IPS-NIHi11 (cell line): ENCODE measurements at places on chromosomes 2 and 18.

DNA sequence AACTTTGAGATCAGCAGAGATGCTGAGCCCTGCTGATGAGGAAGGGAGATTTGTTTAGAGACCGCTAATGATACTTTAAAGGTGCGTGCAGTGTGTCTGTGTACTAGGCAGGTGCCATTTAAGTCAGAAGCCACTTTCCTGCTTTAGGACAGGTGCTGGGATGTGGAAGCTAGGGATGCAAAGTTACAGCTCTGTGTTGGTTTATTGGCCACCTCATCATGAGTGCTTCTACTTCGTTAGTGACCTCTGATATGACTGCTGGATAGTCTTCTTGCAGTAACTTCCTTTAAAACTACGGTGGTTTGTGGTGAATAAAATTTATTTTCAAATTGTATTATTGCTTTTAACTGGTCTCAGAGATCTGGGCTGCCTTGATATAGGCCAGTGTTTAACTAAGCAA is 44.1 kb downstream of the FMNL2 start:
- no peak for DNase-seq

DNA sequence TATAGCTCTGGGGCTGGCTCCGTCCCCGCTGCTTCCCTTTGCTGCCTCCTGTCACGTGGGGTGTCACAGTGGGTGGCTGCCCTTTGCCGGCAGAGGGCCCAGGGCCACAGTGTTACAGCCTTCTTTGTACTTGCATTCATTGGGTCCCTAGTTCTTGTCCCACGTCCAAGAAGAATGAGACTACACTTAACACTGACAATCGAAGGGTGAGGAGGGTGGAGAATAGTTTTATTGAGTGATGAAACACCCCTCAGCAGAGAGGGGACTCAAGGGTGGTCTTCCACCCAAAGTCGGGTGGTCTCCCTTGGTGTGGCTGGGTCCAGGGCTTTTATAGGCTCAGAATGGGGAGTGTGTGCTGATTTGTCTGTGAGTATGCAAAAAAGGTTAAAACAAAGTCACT is 1.9 kb downstream of the ATG4B start:
- DNase-seq, result no peak

DNA sequence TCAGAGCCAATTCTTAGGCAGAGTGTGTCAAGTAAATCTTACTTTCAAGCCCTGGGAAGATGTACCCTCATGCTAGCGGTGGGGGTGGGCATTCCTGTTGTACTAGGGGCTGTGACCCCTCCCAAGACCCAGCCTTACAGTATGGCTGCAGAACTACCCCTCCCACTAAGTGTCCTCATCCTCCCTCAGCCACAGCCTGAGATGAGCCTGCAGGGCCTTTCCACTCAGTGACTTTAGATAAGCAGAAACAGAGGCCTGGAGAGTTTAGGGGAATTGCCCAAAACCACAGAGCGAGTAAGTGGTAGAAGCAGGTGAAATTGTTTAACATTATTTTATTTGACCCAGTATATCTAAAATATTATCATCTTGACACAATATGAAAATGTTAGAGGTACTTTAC is 36.6 kb downstream of the TTC32 start:
- no peak for DNase-seq

- DNase-seq, result no peak
These were observed 54.2 kb downstream of the KCNG2 start for GRCh38 chr18:79851950-79852349.

DNA sequence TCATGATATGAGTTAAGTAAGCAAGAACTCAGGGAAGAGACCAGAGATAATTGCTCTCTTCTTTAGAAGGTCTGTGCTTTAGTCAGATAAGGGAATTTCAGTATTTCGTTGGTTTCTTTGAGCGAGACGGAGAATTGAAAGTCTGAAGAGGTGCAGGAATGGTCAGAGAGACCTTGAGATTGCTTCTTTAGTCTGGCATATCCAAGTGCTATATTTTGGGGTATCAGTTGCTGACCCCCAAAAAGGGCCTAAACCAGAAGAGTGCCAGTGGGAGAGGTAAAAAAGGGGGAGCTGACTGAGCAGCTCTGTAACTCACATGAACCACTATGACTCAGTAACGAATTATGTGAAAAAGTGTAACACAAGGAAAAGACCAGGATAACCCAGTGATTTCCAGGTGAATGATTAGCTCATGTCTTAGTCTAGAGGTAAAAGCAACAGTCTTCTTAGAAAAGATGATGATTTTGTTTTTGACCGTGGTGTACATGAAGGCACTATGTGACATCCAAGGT is 932.9 kb downstream of the TDRD15 start:
- no peak for DNase-seq

GRCh38 chr2:121634354-121635307 is 14.6 kb downstream of the CLASP1 start:
- no peak for DNase-seq

DNA sequence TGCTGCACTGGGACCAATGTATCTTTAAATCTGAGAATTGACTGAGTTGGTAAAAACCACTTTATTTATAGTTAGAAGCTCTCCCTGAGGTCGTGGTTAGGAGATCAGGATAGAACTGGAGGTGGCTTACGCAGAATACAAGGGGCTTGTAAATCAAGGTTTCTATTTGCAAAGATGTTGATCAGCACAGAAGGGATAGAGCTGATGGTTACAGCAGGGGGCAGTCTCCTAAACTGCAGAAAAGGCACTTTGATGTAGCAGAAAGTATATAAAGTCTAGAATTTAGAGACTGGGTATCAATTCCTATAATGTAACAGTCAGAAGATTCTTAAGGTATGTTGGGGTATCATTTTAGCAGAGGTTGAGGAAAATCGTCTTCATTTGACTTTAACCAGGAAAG is 25.2 kb upstream of the ACVR1 start:
- no peak for DNase-seq

DNA sequence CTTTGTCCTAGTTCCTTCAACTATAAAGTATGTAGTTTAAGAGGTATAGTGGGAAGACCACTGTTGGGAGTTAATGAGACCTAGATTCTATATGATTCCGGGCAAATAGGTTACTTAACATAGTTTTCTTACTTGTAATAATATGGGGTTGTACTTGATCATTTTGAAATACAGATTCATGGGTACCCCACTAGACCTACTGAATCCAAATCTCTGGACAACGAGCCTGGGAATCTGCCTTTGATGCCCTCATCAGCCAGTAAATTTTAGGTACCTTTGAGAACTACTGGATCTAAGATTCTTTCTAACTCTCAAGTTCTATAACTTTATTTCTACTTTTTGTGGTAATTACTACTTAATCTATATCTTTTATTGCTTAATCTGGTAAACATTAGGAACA is 6.6 kb downstream of the BMPR2 start:
- no peak for DNase-seq

DNA sequence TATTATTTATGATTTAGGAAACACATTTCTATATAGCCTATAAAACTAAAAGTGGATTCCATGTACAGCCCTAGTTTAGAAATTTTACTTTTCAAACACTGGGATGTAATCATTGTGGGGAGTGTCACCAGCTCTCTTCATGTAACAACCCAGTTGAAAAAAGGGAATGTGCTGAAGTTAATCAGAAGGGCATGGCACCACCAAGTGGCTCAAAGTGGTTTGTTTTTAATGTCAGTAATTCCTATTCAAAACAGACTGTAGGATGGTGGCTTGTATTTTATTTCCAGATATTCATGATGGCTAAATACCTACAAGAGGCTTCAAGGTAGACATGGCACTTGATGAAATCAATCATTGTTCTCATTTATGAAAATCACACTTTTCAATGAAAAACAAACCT is 58.1 kb upstream of the TMEM182 start:
- DNase-seq, result peak; percentile 42

GRCh38 chr2:170243118-170243837 is 65.3 kb downstream of the MYO3B start:
- no peak for DNase-seq

DNA sequence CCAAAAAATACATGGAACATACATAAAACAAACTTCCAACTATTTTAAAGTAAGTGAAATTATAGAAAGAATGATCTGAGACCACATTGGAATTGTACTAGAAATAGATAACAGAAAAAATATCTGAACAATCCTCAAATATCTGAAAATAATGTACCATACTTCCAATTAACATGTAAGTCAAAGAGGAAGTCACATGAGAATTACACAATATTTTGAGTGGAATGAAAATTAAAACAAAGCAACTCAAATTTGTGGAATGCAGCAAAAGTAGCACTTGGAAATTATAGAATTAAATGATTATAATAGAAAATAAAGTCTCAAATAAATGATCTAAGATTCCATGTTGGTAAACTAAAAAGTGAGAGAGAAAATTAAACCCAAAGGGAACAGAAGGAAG is 38.3 kb upstream of the CTIF start:
- no peak for DNase-seq

GRCh38 chr2:44358503-44358902 is 2.8 kb downstream of the PREPL start:
- no peak for DNase-seq

DNA sequence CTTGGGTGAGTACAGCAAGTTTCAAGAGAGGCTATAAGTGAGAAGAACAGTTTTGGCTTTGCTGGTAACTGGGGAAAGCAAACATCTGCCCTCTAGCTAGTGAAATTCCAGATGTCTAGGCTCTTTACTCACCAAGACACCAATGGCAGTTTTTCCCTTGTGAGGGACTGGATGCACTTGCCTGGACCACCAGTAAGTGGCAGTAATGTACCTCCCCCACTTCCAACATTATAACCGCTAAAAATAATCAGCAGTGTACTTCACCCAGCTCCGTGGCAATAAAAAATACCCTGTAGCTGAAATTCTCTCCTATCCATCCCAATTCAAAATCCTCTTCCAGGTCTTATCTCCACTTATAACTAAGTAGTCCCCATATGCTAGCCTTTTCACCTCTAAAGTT is 383.9 kb downstream of the ARHGAP15 start:
- peak; percentile 64 for DNase-seq

DNA sequence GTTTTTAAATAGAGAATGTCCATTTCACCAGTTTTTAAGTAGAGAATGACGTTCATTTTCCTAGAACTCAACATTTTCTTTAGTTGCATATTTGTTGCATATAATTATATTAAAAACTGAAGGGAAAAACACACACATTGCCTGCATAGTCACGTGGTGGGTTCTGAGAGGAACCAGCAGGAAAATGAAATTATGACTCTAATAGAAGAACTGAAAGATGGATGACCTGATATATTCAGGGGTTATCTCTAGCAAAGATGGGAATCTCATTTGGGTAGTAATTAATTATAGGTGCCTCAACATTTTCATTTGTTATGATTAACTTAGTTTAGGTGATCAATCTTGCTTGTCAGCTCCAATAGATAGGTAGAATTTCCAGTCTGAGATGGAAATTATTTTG is 288.3 kb downstream of the TRIB2 start:
- no peak for DNase-seq

- DNase-seq, result peak; percentile 27
These were observed 1.4 kb upstream of the LAPTM4A start for GRCh38 chr2:20052861-20053281.

DNA sequence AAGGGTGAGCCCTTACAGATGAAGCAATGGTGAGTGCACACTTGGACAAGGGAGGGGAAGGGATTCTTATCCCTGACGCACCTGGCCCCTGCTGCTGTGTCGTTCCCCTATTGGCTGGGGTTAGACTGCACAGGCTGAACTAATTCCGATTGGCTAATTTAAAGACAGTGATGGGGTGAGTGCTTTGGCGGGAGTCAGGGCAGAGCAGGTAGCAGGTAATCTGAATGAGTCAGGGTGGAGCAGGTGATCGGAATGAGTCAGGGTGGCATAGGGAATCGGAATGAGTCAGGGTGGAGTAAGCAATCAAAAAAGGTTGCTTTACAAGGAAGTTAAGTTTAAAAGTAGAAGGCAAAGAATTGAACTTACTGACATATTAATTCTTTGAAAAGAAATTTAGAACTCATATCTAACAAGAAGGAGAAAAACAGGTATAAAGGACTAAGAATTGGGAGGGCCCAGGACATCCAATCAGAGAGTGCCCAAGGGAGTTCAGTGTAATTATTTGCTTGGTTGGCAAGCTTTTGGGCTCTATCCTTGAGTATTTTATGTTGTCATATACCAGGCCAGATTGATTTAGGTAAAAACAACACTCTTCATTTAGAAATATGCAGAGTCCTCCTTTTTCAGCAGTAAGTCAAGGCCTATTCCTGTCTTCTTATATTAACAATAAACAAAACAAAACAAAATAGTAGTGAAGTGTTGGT is 52.3 kb upstream of the RALBP1 start:
- DNase-seq, result no peak

- no peak for DNase-seq
These were observed 47.8 kb upstream of the RNF103 start for GRCh38 chr2:86671337-86671981.

- DNase-seq, result no peak
These were observed 137.8 kb downstream of the LAMA3 start for GRCh38 chr18:23826850-23827620.

DNA sequence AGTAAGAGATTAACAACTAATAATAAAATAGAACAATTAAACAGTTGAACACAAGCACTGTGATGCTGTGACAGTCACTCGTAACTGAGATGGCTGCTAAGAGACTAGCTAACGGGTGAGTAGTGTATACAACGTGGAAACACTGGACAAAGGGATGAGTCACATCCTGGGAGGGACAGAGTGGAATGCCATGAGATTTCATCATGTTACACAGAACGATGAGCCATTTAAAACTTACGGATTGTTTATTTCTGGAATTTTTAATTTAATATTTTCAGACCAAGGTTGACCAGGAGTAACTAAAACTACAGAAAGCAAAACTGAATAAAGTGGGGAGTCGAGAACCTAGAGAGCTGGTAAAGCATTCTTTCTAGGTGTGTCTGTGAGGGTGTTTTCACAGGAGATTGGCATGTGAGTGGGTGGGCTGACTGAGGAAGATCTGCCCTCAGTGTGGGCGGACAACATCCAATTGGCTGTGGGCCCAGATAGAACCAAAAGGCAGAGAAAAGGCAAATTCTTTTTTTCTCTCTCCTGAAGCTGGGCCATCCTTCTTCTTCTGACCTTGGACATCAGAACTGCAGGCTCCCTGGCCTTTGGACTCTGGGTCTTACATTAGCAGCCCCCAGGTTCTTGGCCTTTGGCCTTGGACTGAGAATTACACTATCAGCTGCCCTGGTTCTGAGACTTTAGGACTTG is 14.6 kb downstream of the TMSB10 start:
- DNase-seq, result no peak

DNA sequence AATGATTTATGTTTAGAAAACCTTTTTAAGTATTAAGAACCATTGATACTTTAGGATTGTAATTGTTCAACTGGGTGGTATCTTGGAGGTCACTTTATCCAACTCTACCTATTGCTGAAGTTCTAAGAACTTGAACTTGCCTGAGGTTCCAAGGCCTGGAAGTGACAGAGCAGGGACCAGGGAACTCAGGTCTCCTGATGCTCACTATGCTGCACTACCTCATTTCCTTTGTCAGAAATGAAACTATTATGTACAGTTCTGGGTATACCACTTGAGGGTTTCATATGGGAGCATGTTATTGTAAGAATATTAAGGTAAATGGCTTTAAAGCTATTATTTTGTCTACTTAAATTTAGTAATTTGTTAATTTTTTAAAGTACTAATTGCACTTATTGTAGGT is 3.0 kb downstream of the MBD5 start:
- DNase-seq, result no peak

GRCh38 chr2:200220251-200220650 is 86.2 kb upstream of the SPATS2L start:
- DNase-seq, result no peak
